NCI-H1694 treated with DMSO at 0.1 percent for 48 hours (cell line): ENCODE measurements at places on chromosomes 5 and 9.

GRCh38 chr5:175521313-175521833 is 43.0 kb downstream of the SFXN1 start:
- no peak for DNase-seq

DNA sequence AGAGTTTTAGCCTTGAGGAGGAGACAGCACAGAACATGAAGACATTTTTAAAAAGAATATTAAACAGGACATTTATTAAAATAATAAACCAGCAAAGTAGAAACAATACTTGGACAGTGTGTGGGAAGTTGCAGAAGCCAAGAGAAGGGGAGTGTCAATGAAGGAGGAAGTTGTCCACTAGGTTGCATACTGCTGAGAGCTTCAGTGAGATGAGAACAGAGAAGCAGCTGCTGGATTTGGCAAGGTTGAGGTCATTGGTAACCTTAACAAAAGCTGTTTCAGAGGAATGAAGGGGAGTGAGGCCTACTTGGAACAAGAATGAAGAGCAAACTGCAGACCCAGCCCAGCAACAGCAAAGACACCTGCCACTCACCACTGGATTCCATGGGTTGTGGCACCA is 11.4 kb downstream of the BHMT start:
- DNase-seq = no peak

- no peak for DNase-seq
These were observed 118.1 kb downstream of the CCDC171 start for GRCh38 chr9:15670894-15671293.

- DNase-seq = peak; percentile 40
These were observed 9.9 kb downstream of the PTCH1 start for GRCh38 chr9:95506678-95507463.

DNA sequence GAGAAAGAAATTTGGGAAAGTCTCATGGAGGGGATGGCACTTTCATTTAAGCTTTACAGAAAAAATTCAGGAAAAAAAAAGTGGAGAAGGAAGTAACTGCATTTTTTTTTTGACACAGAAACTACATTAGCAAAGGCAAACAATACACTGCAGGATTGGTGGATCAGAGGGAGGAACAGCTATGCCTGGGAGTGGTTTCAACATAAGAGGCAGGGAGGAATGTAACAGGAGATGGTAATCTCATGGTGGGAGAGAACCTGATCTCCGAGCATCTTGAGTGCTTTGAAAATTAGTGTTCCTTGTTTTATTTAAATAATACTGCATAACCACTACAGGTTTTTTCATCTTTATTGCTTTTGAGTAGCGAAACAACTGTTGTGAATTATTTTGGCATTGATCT is 249.4 kb downstream of the FAM170A start:
- no peak for DNase-seq

DNA sequence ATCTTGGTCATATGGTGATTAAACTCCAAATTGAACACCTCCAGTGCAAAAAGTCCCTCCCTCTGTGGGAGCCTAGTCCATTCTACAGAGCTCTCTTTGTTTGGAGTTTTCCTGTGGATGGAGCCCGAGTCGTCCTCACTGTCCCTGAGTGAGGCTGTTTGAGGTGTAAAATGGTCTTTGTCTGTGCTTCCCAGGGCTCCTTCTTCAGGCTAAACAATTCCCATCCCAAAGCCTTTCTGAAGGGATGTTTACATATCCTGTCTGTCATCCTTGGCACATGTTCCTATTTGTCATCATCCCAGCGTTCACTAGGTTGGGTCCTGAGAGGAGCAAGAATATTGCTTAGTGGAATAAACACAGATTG is 68.9 kb downstream of the COL27A1 start:
- DNase-seq = no peak
